ENCODE measurements at places on chromosomes 4 and X.

GRCh38 chr4:15040916-15041463 lies 38.7 kb downstream of the CPEB2 start:
- DNase-seq = no peak

DNA sequence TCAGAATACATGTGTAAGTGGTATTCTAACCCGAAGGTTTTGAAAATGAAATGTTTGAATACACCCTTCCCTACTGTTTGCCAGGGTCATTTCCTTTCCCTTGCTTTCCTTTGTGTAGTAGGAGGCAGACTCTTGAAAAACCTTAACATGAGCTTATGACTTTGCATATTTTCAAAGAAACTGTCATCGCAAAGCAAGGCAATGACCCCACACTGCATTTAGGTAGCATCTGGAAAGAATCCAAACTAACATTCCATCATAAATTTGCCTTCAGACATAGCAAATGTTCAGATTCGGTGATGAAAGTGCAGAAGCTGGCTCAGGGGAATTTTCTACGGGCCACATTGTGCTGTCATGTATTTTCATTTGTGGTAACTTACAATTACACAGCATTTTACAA lies 32.3 kb downstream of the SH2D1A start:
- no peak for DNase-seq

GRCh38 chrX:41258871-41259270 lies 75.1 kb upstream of the DDX3X start:
- no peak for DNase-seq

DNA sequence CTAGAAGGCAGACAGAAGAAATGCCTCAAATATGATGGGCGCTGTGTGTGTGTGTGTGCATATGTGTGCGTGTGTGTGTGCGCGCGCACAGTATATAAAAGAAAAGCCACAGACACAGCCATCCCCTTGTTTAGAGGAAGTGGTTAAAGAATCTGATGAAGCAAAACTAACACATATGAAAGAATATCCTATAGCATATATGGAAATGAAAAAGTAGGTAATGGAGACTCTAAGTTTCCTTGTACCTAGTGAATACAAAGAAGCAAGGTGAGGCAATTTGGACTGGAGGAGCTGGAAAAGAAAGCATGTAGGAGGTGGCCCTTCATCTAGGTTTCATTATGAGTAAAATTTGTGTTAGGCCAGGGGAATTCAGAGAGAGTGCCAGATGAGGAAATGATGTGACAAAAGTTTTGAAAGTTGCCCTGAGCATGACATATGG lies 58.6 kb upstream of the MCF2 start:
- no peak for DNase-seq

DNA sequence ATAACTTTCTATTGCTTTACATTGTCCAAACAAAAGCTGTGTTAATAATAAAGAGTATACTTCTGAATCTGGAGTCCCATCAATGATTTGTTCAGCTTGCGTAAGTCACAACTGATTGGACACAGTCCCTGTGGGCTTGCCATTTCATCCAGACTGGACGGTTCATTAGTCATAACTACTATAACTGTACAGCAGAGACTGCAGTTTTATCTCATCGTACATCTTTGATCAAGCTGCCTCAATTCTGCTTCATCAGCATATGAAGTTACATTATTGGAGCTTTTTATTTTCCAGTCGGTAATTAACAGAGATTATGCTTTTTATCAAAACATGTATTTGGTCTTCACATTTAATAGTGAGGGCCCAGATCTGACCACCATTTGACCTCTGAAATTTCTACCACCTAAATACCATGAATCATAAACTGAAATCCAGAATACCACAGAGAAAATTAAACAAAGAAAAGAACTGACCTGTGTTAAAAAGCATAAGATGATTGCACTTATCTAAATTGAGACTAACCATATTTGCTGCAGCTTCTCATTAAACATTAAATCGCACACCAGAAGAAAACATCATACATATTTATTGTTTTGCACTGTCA lies 12.5 kb upstream of the MAB21L2 start:
- DNase-seq = no peak

Data from esophagus muscularis mucosa (tissue), 4 donors.